ENCODE measurements at places on chromosomes 2 and 18.
A peak's percentile ranks its signal among the peaks of the same experiment; 100 is the strongest.

GRCh38 chr2:56014046-56014730, 90.6 kb upstream of the EFEMP1 start:
- DNase-seq: no peak

GRCh38 chr2:168705534-168706470, 96.6 kb upstream of the NOSTRIN start:
- no peak for DNase-seq

GRCh38 chr18:42112657-42113420, 157.8 kb downstream of the PIK3C3 start:
- DNase-seq: no peak

GRCh38 chr2:207394812-207395534, 134.8 kb upstream of the CREB1 start:
- DNase-seq: no peak

DNA sequence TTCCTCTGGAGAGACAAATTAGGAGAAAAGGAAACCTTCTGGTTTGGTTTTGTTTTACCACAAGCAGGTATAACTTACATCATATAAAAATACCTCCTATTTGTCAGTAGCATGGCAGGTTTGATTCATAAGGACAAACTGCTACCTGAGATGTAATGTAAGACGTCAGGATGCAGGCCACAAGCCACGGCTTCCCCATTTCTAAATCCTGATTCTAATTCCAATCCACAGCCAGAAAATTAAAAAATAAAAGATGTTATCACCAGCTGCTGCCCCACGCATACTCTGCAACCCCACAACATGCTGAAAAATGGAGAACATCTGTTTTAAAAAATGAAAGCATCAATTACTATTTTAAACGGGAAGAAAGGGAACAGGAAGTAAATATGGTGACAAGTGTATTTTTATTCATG, 197.6 kb downstream of the BCL11A start:
- DNase-seq: no peak

GRCh38 chr18:55517055-55517454, 70.9 kb downstream of the TCF4 start:
- no peak for DNase-seq

- peak; percentile 4 for DNase-seq
Observed at GRCh38 chr2:52810460-52810859, 957.1 kb upstream of the CHAC2 start.

DNA sequence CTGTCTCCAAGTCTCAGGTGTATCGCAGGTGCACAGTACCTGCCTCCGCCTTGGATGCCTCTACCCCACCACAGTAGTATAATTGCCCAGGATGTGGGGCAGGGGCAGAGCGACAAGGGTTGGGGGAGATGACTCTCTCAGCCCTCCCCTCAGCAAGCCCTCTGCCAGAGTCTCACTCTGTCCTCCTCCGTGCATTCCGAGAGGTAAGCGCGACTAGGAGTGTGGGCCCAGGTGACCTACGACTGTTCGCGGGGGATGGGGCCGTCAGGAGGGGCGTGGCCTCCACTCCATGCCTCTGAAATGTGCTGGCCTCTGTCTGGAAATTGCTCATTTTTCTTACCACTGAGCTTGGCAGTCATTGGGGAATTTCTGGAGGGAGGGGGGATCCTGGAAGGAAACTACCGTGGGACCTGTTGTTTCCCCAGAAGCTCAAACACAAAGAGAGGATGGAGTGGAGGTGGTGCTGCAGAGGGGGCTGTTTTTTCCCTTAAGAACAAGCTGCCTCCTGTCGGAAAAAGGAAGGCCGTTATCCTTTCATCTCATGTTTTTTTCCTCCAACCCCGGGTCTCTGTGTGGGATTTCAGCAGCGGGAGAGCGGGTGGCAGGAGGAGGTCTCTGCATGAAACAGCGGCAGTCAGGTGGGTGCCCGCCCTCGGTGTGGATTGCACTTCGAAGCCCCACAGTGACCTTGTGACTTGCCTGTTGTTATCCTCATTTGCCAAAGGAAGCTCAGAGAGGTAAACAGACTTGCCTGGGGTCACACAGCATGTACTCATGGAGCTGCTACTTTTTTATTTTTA, 13.0 kb upstream of the RALB start:
- no peak for DNase-seq

All from GM13977 (cell line).